Placental pericyte (primary cell): ENCODE measurements at places on chromosomes 5 and 9. TPM values are rescaled to one million over a fixed set of nuclear protein-coding genes. Genes with fewer than 3 reads are reported as not detected.

Gene RASGEF1C
- total RNA-seq: not detected in 2 replicates

Gene PRRC1
- total RNA-seq: 81.9 and 93.0 TPM in 2 replicates

Gene SUSD1
- 23.0 and 23.2 TPM in 2 replicates for total RNA-seq

Gene RORB
- total RNA-seq: under 0.01 and 0.72 TPM in 2 replicates

Gene TRIM7
- 1.1 and 3.4 TPM in 2 replicates for total RNA-seq

Gene CACFD1
- total RNA-seq: 6.4 and 13.8 TPM in 2 replicates

Gene SMIM33
- under 0.01 TPM in 1 of 2 replicates, not detected in the other for total RNA-seq

Gene GDF9
- total RNA-seq: 0.22 TPM in 1 of 2 replicates, not detected in the other

Gene P4HA2
- 168 and 206 TPM in 2 replicates for total RNA-seq

Gene TEX48
- total RNA-seq: not detected in 2 replicates

Gene PCSK5
- total RNA-seq: 1.8 and 3.6 TPM in 2 replicates

Gene IFNA13
- not detected in 2 replicates for total RNA-seq

Gene FAM81B
- not detected in 2 replicates for total RNA-seq

Gene CDX1
- total RNA-seq: 0.22 and 0.57 TPM in 2 replicates
